ENCODE measurements at places on chromosomes 16 and 17.

DNA sequence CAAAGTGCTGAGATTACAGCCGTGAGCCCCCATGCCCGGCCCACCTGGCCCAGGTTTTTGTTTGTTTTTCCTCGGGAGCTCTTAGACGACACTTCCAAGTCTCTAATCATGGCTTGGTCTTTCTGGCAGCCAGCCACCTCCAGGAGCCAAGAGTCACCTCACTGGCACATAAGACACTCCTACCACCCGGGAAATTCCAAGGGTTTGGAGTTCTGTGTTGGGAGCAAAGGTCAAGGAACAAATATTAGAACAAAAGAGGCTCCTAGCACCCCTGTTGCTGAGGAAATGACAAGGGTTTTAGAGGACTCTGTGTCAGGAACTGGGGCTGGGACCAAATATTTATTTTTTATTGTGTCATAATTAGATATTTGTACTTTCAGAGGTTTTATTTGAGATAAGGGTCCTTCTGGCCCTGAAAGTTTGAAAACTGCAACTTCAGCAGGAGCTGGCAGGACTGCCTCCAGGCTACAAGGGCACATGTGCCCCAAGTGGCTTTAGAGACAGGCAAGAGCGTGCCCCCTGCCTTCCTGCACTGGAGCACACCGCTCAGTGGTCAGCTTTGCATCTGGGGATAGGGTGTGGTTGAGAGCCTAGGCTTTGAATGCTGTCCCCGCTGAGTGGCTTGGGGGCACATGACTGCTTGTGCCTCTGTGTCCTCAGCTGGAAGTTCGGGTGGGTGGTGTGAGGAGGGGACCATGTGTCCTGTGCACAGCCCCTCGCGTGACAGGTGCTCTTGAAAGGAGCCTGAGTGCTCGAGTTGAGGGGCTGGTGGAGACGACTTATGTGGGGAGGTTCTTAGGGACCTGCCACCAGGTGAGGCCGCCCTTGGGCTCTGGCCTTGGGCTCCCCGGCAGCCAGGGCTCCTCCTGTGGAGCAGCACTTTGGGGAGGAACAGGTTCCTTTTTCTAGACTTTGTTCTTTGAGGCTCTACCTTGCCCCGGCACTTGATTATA, 29.7 kb downstream of the MGRN1 start:
- peaks cover 23% of the 10 kb centered on the region for H3K36me3 ChIP-seq
- no peak overlapping the region for H3K27ac ChIP-seq
- no peak for DNase-seq
- H3K4me1 ChIP-seq, result peaks cover 10% of the 10 kb centered on the region
- no peaks in the 10 kb centered on the region for H3K27me3 ChIP-seq
- no peak overlapping the region for H3K4me3 ChIP-seq

DNA sequence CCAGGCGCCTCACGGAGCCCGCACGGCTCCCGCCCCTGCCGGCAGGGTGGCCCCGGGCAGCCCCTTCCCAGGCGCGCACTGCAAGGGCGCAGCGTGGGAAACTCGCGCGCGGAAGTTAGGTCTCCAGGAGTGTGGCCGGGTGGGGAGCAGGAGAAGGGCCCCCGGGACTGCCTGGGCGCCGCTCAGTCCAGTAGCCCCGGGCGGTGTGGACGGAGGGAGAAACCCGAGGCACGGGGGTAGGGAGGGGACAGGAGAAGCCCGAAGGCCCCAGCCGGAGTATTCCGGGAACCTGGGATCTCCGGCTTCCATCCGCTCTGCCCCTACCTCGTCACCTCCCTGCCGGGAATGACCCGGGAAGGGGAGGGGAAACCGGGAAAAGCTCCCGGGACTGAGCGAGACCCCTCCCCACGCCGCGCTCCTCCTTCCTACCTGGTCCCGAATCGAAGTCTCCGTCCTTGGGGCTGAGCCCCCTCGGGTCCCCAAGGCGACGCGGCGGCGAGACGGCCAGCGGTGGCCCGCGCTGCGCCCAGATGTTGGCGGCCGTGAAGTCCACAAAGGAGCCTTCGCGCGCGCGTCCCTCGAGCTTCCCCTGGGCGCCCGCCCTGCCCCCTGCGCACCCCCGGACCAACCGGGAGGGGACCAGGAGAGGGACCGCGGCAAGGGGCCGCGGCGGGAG, 418 bp downstream of the SOCS3 start:
- H3K4me3 ChIP-seq, result peak overlapping the region; percentile 42
- H3K27me3 ChIP-seq, result no peaks in the 10 kb centered on the region
- H3K4me1 ChIP-seq, result peaks cover 43% of the 10 kb centered on the region
- peak overlapping the region; percentile 93 for H3K27ac ChIP-seq

- H3K4me3 ChIP-seq, result peak overlapping the region; percentile 94
- H3K27me3 ChIP-seq, result no peaks in the 10 kb centered on the region
- no peak for DNase-seq
Observed at GRCh38 chr17:21214777-21215541, 998 bp upstream of the TMEM11 start.

DNA sequence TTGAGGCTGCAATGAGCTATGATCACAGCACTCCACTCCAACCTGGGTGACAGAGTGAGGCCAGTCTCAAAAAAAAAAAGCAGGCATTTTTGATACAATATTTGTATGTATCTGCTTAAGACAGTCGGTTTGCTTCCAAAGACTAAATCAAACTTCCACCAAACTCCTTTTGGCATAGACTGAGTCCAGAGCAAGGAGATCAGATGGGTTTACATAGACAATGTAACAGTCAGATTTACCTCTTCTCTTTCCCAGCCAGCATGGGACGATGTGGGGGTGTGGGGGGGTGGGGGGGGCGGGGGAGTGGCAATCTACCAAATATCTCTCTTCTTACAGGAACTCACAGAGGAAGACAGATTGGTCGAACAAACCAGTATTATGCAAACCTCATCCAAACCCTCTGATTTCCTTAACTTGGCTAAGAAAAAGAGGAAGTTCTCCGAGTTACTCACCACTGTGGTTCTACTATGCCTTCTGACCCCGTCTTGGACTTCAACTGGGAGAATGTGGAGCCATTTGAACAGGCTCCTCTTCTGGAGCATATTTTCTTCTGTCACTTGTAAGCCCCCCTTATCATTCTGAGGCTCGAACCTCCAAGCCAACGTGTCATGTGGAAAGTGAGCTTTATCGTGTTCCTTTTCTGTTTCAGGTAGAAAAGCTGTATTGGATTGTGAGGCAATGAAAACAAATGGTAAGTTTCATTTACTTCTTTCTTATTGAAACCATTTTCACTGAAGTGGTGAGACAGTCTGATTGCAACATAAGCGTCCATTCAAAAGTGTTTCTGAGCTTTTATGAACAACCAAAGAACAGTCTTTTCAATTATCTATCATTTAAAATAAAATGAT, at the start of gene MILR1:
Gene MILR1 (plus strand): TSS at position 451 of the 848 bp plus-strand sequence. CDS start 54 bp downstream, at position 505.
- no peaks in the 10 kb centered on the region for H3K4me1 ChIP-seq
- H3K36me3 ChIP-seq, result no peaks in the 10 kb centered on the region
- no peak within 1 kb of the TSS for H3K27ac ChIP-seq
- DNase-seq, result no peak

- H3K4me1 ChIP-seq, result peaks cover 84% of the 10 kb centered on the region
- H3K4me3 ChIP-seq, result no peak overlapping the region
- DNase-seq, result no peak
- no peaks in the 10 kb centered on the region for H3K27me3 ChIP-seq
- H3K27ac ChIP-seq, result peak overlapping the region; percentile 32
Observed at GRCh38 chr17:39921323-39921722, 2.9 kb upstream of the GSDMB start.

GRCh38 chr17:2233441-2233947, 70.1 kb downstream of the SMG6 start:
- DNase-seq, result no peak
- H3K36me3 ChIP-seq, result peaks cover 9% of the 10 kb centered on the region
- H3K27ac ChIP-seq, result no peak overlapping the region
- no peaks in the 10 kb centered on the region for H3K27me3 ChIP-seq
- H3K4me3 ChIP-seq, result no peak overlapping the region
- no peaks in the 10 kb centered on the region for H3K4me1 ChIP-seq

GRCh38 chr17:83155128-83156121, 76.0 kb downstream of the METRNL start:
- no peaks in the 10 kb centered on the region for H3K27me3 ChIP-seq
- no peak for DNase-seq
- no peaks in the 10 kb centered on the region for H3K4me1 ChIP-seq
- H3K4me3 ChIP-seq, result no peak overlapping the region

DNA sequence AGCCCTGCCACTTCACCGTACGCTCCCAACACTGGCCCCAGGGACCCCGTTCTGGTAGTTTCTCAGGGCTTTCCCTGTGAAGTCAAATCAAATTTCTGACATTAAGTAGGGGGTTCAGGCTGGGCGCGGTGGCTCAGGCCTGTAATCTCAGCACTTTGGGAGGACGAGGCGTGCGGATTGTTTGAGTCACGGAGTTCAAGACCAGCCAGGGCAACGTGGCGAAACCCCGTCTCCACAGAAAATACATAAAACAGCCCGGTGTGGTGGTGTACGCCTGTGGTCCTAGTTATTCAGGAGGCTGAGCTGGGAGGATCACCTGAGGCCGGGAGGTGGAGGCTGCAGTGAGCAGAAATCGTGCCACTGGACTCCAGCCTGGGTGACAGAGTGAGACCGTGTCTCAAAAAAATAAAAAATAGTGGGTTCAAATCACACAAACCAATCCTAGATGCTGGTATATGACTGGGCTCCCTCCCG, 632 bp downstream of the CYBC1 start:
- H3K27me3 ChIP-seq, result no peaks in the 10 kb centered on the region
- H3K27ac ChIP-seq, result peak overlapping the region; percentile 86
- no peak for DNase-seq
- H3K4me3 ChIP-seq, result peak overlapping the region; percentile 95

DNA sequence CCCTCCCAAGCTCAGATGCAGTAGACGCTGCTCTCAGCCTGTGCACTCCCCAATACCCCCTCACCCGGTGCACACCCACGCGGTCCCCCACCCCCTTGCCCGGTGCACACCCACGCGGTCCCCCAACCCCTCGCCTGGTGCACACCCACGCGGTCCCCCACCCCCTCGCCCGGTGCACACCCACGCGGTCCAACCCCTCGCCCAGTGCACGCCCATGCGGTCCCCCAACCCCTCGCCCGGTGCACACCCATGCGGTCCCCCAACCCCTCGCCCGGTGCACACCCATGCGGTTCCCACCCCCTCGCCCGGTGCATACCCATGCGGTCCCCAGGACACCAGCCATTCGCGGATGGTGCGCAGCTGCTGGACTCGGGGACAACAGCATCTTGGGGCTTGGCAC, 19.9 kb upstream of the CYTH1 start:
- H3K27ac ChIP-seq, result no peak overlapping the region
- peaks cover 67% of the 10 kb centered on the region for H3K4me1 ChIP-seq
- H3K27me3 ChIP-seq, result no peaks in the 10 kb centered on the region
- peaks cover 57% of the 10 kb centered on the region for H3K36me3 ChIP-seq
- no peak overlapping the region for H3K4me3 ChIP-seq

DNA sequence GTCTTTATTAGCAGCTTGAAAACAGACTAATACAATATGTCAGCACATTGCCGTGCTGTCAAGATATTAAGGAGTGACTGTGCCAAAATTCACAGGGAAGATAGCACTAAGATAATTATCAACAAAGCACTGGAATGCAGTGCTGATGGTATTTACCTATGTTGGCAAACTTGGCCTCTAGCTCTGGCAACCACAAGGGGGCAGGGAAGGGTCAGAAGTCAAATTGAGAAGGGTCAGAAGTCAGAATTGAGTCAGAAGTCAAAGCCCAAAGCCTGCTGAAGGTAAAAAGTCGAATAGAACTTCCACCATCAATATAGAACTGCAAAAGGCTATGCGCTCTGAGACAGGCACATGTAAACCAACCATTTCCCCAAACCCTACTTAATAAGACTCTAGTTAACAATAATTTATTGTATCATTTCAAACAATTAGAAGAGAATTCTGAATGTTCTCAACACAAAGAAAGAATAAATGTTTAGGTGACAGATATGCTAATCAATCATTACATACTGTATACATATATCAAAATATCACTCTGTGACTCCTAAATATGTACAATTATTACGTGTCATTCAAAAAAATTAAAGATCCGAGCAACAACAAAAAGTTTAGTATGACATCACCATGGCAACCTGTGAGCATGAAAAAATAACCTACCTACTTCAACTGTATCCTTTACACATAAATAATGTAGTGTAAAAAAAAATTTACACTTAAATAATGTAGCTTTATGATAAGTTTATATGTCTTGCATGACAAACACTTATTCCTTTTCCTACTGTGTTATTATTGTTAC, 916.1 kb downstream of the KCNJ2 start:
- no peaks in the 10 kb centered on the region for H3K36me3 ChIP-seq
- no peaks in the 10 kb centered on the region for H3K4me1 ChIP-seq
- no peak overlapping the region for H3K27ac ChIP-seq
- H3K27me3 ChIP-seq, result no peaks in the 10 kb centered on the region

GRCh38 chr17:82106688-82107305, 8.8 kb upstream of the FASN start:
- H3K27ac ChIP-seq, result peak overlapping the region; percentile 65
- H3K36me3 ChIP-seq, result no peaks in the 10 kb centered on the region
- no peak for DNase-seq
- peak overlapping the region; percentile 84 for H3K4me3 ChIP-seq
- peaks cover 35% of the 10 kb centered on the region for H3K4me1 ChIP-seq

DNA sequence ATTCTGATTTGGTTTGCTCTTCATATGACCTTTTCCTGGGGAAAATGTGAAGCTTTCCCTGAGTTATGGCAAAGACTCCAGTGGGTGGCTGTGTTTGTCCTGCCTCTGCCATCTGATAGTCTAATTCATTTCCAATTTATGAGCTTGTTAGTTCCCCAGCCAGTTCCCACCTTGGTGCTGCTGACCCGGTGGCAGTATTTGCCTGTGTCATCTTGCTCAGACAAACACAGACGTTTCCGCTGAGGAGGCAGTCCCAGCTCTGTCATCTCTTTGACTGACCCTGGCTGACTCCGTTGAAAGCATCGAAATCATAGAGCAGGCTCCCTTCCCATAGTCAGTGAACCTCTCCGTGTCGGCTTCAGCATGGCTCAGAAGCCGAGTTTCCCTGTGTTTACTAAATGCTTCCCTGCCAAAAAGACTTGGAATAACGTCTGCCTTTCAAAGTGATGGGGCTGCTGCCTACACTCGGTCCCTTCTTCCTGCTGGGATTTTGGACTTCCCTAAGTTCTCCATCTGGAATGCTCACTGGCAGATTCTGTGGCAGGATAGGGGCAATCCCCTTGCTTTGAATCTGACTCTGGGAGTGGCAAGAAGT, 538.3 kb downstream of the NPIPA7 start:
- H3K4me3 ChIP-seq, result no peak overlapping the region
- H3K36me3 ChIP-seq, result no peaks in the 10 kb centered on the region
- no peak overlapping the region for H3K27ac ChIP-seq
- DNase-seq, result no peak
- no peaks in the 10 kb centered on the region for H3K27me3 ChIP-seq
- no peaks in the 10 kb centered on the region for H3K4me1 ChIP-seq

GRCh38 chr17:29176558-29177351, 3.4 kb downstream of the MYO18A start:
- H3K4me1 ChIP-seq, result peaks cover 22% of the 10 kb centered on the region
- H3K27ac ChIP-seq, result peak overlapping the region; percentile 61
- H3K4me3 ChIP-seq, result peak overlapping the region; percentile 65
- H3K27me3 ChIP-seq, result no peaks in the 10 kb centered on the region
- DNase-seq, result peak; percentile 56
- no peaks in the 10 kb centered on the region for H3K36me3 ChIP-seq

- H3K36me3 ChIP-seq, result no peaks in the 10 kb centered on the region
- no peak overlapping the region for H3K27ac ChIP-seq
- H3K27me3 ChIP-seq, result peaks cover 8% of the 10 kb centered on the region
- no peak overlapping the region for H3K4me3 ChIP-seq
- H3K4me1 ChIP-seq, result no peaks in the 10 kb centered on the region
- DNase-seq, result no peak
Observed at GRCh38 chr17:8029121-8029520, 9.7 kb upstream of the ALOX15B start.

Data from CD4-positive, alpha-beta memory T cell (primary cell).